ENCODE measurements at places on chromosomes 4 and X. TPM values are rescaled to one million over a fixed set of nuclear protein-coding genes. Genes with fewer than 3 reads are reported as not detected.

Gene ARFIP1
- total RNA-seq, result 51.4 TPM

Gene TRMT10A
- total RNA-seq, result 12.6 TPM

Gene SSX3
- total RNA-seq, result not detected

Gene RELL1
- 90.5 TPM for total RNA-seq

Gene HSFX4
- total RNA-seq, result not detected

Gene TRMT2B
- total RNA-seq, result 14.9 TPM

Gene GABRG1
- not detected for total RNA-seq

Gene RAI2
- total RNA-seq, result 0.66 TPM

Gene SPP1
- 58.1 TPM for total RNA-seq

Gene THAP9
- total RNA-seq, result 5.2 TPM

Gene BEX1
- 4.4 TPM for total RNA-seq

Gene PABPC1L2A
- total RNA-seq, result not detected

Gene NDST3
- total RNA-seq, result not detected

Gene AKAP4
- not detected for total RNA-seq

Gene NAP1L2
- 3.9 TPM for total RNA-seq

Gene PAGE2
- not detected for total RNA-seq

Gene PARM1
- 0.66 TPM for total RNA-seq

Gene SCML2
- 1.5 TPM for total RNA-seq

Gene RIBC1
- total RNA-seq, result 0.66 TPM

Gene SMIM31
- total RNA-seq, result not detected

Gene TMPRSS11D
- under 0.01 TPM for total RNA-seq

Gene PDCL2
- not detected for total RNA-seq

Gene PDGFC
- 133 TPM for total RNA-seq

Gene PAGE4
- not detected for total RNA-seq

Gene SMPX
- not detected for total RNA-seq

Gene N4BP2
- total RNA-seq, result 7.4 TPM

All from uterine smooth muscle cell (primary cell).